ENCODE measurements at places on chromosomes 7 and 10. TPM values are rescaled to one million over a fixed set of nuclear protein-coding genes. Genes with fewer than 3 reads are reported as not detected.

FRA10AC1 gene
- 6.8 TPM for total RNA-seq

NUTM2E gene
- not detected for total RNA-seq

RET gene
- total RNA-seq: 0.23 TPM

SPDYE16 gene
- total RNA-seq: not detected

EFCAB10 gene
- total RNA-seq: 0.13 TPM

C10orf53 gene
- total RNA-seq: not detected

NODAL gene
- not detected for total RNA-seq

PRSS37 gene
- total RNA-seq: not detected

MARVELD1 gene
- total RNA-seq: 47.6 TPM

WNT8B gene
- not detected for total RNA-seq

LRRC4 gene
- total RNA-seq: 0.03 TPM

CDC123 gene
- total RNA-seq: 125 TPM

EGR2 gene
- 1.7 TPM for total RNA-seq

FOXI2 gene
- not detected for total RNA-seq

SLC18A3 gene
- not detected for total RNA-seq

Measured in smooth muscle cell of the pulmonary artery (primary cell).